ENCODE measurements at places on chromosomes 16 and 17. TPM values are rescaled to one million over a fixed set of nuclear protein-coding genes. Genes with fewer than 3 reads are reported as not detected.

DNA sequence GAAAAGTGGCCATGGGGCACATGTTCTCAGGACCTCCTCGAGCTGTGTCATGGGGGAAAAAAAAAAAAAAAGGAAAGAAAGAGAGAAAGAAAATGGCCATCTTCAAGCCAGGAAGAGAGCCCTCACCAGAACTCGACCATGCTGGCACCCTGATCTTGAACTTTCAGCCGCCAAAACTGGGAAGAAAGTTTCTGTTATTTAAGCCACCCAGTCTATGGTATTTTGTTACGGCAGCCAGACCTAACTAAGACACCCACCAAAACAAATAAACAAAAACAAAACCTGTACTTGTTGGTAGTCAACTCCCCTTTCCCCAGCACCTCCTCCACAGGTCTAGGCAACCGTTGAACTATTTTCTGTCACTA is 26.1 kb upstream of the SLC13A2 start:
- DNase-seq, result no peak

GRCh38 chr17:36183001-36183971 is 6.8 kb upstream of the TBC1D3B start:
- DNase-seq, result no peak

The MMP15 gene
- 41.2 TPM for total RNA-seq

GRCh38 chr16:16890964-16891363 is 512.0 kb downstream of the NPIPA7 start:
- DNase-seq, result no peak

GRCh38 chr17:13031718-13032350 is 14.0 kb upstream of the ELAC2 start:
- no peak for DNase-seq

DNA sequence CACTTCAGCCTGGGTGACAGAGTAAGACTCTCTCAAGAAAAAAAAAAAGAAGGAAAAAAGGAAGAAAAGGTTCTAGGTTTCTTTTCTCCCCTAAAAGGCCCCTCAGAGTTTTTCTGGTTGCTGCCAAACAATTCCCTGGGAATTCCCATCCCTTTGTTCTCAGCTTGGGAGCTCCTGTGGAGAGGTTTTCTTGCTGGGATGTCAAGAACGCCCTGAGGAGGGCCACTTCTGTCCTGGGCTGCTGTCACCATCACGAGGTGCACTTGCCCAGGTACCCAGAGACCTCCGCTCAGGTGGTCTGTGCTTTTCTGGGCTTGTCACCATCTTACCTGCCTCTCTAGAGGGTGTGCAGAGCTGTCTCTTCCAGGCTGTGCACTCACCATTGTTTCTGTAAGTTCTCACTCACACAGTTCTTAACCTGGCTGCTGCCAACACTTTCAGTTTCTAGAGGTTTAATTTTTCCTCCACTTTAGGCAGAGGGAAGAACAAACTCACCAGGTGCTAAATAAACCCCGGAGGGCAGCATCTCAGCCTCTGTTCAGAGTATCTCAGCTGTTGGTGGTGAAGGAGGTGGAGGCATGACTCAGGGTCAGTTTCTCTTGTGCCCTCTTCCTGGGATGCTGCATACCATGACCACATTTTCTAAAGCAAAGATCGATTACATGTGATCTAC is 2.4 kb upstream of the COX6A2 start:
- no peak for DNase-seq

DNA sequence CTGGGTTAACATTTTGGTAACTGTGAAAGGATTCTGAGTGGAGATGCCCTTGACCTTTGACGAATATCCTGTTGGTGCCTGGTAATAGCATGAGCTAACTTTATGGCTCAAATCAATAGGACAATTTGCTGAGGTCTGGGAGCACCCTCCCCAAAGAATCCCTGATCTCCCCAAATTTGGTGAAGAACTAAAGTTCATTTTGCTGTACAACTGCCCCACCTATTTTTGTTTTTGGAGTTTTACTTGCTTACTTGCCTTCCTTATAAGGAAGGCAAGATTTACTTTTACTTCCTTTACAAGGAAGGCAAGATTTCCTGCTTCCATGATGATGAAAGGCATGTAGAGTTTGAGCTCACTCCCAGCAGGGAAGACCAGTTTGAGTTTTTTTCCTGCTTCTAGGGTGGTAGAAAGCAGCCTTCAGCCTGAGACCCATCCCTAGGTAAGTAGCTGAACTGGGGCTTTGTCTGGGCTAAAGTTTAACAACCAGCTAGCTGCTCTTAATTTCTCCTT is 2.8 kb downstream of the KRTAP4-9 start:
- DNase-seq, result no peak

DNA sequence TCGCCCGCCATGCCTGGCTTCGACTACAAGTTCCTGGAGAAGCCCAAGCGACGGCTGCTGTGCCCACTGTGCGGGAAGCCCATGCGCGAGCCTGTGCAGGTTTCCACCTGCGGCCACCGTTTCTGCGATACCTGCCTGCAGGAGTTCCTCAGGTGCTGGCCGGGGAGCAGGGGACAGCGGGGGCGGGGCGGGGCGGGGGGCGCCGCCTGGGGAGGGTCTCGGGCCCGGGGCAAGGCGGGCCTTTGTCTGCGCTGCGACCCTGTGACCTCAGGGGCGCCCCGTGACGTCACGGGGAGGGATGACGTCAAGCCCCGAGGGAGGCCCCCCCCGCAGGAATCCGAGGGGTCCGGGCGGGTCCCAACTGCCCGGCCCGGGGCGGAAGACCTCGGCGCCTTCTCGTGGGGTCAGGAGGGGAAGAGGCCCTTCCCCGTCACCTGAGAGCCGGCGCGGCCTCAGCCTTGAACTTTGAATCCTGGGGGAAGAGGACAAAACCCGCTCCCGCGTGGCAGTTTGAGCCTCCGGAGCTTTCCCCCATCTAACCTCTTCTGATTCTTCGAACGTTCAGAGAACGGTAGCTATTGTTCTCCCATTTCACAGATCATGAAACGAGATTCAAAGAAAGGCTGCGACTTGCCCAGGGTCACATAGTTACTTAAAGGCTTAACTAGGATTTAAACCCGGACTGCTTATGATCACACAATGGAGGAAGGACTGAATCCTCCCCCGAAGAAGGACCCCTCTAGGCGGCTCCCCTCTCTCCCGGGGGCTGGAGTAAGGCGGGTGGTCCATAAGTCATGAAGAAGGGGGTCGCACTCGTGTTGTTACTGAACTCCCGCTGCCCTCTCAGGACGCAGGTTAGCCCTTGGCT is 527 bp downstream of the TRAF4 start:
- DNase-seq, result no peak

The SYNGR3 gene
- 5.6 TPM for total RNA-seq

- DNase-seq, result no peak
Observed at GRCh38 chr16:81545470-81546250, 101.1 kb downstream of the CMIP start.
